ENCODE measurements at places on chromosomes 13 and 19.
A peak's percentile ranks its signal among the peaks of the same experiment; 100 is the strongest.

DNA sequence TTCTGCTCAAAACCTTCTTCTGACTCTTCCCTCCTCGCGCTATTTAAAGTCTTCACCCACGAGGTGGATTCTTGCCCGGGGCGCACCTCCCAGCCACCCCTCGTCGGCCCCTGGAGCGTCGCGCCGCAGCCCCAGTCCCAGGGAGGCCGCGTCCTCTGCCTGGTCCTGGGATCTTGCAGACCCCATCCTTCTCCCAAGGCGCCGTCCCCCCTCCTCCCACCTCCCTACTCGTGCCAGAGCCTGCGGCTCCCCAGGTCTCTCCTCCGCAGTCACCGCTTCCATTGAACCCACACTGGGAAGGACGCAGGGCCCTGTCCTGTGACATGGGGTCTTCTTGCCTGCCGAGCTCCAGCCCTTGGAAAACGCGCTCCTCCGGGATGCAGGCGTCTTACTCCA, 486 bp downstream of the ZNF808 start:
- DNase-seq = no peak

- DNase-seq = no peak
Observed at GRCh38 chr13:50466456-50466855, 377.0 kb downstream of the DLEU7 start.

GRCh38 chr19:34715357-34715756, 18.7 kb upstream of the ZNF181 start:
- DNase-seq = no peak

- no peak for DNase-seq
Observed at GRCh38 chr13:100506154-100506553, 82.4 kb downstream of the GGACT start.

- no peak for DNase-seq
Observed at GRCh38 chr13:97327506-97328221, 105.5 kb downstream of the MBNL2 start.

DNA sequence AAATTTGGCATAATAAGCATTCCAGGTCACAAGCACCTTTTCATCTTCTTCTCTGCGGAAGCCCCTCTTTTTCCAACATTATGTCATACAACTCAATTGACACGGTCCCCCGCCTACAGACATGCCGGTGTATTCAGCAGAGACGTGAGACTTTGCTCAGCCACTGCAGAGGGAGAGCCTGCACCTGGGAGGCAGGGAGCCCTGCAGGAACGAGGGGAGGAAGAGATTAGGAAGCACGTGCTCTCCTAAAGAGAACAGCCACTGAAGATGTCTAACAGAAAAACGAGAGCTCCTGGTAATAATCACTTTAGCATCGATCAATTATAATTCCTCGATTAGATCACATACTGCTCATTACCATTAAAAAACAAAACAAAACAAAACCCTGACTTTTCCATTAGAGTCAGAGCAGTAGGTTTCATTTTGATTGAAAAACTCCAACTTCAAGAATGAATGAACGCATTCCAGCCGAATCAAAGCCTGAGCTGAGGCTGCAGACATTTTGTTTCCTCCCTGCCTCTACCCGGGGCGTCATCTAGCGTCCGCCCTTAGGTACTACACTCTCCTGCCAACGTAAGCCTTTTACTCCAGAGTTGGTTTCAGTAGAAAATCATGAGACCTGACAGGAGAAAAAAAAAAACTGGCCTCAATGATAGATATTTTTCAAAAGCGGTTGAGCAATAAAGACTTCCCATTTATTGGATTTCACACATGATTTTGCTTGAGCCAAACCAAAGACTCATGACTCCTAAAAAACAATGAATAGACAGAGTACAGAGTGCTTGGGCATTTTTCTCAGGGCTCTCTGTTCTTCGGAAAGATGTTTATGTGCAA, 194.5 kb downstream of the KATNAL1 start:
- DNase-seq = peak; percentile 88

GRCh38 chr19:54262066-54262465, 5.0 kb upstream of the LILRB5 start:
- DNase-seq = no peak

GRCh38 chr13:40207001-40207478, 459.4 kb downstream of the FOXO1 start:
- DNase-seq = no peak

- DNase-seq = no peak
Observed at GRCh38 chr19:48394331-48395169, 1.1 kb downstream of the GRIN2D start.

DNA sequence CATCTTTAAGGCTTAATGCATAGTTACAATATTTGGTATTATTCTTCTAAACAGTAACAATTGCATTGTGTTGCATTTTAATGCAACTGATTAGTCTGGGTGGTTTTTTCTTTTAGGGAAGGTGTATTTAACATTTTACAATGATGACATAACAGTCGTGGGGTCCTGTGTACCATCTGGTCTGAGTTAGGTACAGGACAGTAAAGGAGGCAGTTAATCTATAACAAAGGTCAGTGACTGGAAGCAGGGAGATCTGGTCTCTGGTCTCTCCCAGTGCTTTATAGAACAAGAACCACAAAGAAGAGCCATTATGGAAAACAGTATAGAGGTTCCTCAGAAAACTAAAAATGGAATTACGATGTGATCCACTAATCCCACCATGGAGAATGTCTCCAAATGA, 2.7 kb upstream of the OR7G2 start:
- no peak for DNase-seq

DNA sequence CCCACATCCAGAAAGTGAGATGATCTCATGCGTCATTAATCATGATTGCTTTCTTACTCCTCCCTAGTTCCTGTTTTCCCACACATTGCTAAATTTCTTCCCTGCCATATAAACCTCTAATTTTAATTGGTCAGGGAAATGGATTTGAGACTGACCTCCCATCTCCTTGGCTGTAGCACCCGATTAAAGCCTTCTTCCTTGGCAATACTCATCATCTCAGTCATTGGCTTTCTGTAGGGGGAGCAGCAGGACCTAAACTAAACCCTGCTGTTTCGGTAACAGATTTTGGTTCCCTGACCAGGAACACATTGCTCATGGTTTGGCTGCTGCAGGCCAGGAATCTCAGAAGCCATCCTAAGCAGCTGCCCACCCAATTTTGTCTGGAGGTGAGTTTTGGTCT, 61.7 kb downstream of the SPRYD7 start:
- DNase-seq = no peak

GRCh38 chr19:14103310-14103709, 12.8 kb upstream of the SAMD1 start:
- DNase-seq = no peak

- DNase-seq = peak; percentile 96
Observed at GRCh38 chr13:74134221-74134776, at the start of gene KLF12. Gene KLF12 (minus strand): TSS chr13:74134404.

DNA sequence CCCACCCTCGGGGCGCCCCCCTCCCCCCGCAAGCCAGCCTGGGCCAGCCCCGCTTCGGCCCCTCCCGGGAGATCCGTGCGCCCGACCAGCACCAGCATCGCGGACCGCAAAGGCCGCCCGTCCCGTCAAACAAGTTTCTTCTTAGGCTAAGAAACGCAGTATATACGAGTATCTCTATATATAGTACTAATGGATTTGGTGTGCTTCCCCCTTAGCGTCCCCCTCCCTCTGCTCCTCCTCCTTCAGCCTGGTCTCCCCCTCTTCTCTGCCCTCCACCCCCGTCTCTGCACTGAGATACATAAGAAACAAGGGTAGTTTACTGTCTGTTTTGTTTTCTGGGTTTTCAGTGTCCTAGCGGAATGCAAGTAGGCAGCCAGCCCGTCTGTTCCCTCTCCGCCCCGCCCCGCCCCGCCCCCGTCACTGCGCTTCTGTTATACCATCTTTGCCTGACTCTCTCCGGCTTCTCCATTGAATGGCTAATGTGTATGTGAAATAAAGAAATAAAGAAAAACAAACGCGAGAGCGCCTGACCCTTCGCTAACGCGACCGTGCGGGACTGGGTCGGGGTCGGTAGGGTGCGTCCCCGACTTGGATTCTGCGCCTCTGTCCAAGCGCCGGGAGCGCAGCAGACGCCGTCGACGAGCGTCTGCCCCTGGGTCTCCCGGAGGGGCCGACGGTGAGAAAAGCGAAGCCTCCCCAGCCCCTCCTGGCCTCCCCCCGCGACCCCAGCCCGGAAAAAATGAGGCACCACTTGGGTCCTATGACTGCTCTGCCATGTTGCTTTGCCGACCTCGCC, 4.2 kb downstream of the LYL1 start:
- DNase-seq = peak; percentile 73

DNA sequence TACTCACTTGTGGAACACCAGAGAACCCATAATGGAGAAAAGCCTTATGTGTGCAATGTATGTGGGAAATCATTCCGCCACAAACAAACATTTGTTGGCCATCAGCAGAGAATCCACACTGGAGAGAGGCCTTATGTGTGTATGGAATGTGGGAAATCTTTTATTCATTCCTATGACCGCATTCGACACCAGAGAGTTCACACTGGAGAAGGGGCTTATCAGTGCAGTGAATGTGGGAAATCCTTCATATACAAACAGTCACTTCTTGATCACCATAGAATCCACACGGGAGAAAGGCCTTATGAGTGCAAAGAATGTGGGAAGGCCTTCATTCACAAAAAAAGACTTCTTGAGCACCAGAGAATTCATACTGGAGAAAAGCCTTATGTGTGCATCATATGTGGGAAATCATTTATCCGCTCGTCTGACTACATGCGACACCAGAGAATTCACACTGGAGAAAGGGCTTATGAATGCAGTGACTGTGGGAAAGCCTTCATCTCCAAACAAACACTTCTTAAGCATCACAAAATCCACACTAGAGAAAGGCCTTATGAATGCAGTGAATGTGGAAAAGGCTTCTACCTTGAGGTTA, 10.9 kb downstream of the ZNF549 start:
- no peak for DNase-seq

All from cardiac fibroblast (primary cell).